GM04503 (cell line): ENCODE measurements at places on chromosomes 4 and X.

- peak; percentile 26 for DNase-seq
Measured at GRCh38 chr4:102574317-102574716, 73.2 kb downstream of the NFKB1 start.

DNA sequence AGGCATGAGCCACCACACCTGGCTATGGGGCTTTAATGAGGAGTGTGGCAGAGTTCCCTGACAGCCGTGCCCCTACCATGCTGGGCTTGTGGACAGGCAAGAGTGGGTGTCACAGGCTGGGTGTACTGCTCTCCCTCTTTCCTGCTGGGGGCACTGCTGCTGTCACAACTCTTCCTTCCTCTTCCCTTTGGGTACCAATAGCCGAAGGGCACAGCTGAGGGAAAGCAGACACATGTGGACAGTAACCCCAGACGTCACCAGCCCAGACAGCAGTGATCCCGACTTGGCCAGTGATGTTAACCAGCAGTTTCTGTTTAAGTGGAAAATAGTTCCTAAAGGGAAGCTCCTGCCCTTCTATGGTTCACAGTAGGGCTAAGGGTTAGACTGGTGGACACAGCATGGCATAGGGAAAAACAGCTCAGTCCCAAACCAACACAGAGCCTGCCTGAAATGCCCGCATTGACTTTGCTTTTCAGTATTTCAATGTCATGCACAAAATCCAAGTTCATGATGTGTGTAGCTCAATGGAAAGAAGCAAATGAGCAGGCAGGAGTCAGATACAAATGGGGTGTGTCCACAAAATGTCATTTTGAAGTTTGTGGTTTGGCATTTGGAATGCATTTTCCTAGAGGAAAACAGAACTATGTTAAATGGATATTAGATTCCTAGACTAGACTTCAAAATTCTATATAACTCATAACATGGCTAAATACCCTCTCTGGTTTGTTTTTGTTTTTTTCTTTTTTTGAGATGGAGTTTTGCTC lies 24.9 kb upstream of the DDX3X start:
- DNase-seq = no peak

DNA sequence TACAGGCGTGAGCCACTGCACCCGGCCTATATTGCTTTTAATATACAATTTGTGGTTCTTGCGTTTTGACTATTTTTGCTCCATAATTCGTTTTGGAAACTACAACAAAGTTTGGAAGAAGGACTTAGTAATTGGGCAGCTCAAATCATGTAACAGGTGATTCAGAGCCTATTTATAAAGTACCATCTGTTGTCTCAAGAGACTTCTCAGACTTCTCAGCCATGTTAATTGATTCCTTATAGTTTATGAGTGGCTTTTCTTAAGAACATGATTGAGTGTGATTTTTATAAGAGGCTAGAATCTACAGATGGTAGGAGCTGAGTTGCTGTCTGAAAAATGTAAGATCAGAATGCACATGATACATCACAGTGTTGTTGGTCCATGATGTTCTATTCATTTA lies 240.2 kb downstream of the ADGRL3 start:
- DNase-seq = no peak

DNA sequence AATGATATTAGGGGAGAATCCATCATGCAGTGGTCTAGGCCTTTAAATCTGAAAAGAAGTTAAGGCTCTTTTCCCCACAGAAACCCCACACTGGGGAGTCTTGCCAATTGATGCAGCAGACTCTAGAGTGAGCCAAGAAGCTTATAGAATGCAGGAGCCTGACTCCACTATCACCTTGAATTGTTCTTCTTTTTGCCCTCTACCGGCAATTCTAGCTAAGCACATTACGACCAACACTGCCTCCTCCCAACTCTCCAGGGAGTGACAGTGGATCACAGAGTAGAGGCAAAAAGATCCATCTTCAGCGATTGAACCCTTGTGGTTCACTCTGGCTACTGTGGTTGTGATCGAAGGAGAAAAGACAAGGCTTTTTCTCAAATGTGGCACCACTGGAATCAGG lies 331.5 kb downstream of the NKX6-1 start:
- DNase-seq = no peak

DNA sequence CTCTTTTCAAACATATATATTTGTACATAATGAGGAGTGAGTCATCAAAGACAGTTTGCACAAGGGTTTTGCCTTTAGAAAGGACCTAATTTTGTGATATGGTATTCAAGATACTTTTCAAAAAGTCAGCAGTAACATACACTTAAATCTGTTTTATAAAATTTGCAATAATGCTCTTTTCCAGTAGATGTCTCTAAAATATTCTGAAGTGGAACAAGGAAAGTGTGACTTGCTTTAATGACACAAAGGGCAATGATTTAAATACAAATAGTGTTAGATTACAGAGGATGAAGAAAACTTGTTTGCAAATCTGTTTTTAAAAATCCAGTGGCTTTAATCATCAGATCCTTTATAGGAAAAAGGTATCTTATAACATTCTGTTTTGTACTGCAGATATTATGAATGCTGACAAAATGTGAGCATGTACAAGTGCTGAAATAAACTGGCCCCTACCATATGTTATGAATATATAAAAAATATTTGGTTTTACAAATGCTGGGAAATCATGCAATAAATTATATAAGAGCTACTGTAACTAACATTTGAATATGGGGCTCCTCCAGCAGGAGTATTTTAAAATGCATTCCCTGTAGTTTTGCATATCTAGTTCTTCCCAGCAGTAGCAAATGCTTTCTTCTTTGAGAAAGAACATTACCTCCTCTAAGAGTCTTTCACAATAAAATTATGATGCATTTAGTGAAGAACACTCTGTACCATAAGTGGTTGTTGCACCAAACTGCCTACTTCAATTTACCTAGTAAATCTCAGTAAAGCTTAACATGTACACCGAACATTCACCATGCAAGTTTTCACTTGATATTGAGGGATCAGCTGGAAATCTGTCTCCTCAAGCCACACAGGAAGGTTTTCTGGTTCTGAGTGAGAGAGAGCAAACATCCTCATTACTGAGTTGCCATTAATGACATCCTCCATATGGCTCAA lies 20.2 kb downstream of the MMRN1 start:
- DNase-seq = no peak

- no peak for DNase-seq
Measured at GRCh38 chrX:13659063-13659462, 6.1 kb downstream of the TCEANC start.

DNA sequence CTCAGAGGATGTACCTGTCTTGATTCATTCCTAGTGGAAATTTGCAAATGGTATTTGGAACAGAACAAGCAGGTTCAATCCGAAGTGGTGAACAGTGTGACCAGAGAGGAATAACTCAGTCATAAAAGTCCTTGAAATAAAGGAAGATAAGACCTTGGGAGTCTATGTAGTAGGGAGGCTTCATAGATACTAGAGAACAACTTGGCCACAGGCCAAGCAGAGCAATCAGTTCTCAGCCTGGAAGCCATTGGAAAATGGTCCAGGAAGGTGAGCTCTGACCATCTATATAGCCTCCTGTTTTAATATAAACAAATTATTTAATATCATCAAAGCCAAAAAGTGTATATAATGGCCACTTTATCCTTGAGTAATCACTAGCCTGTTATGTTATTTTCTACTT lies 11.3 kb downstream of the TXK start:
- no peak for DNase-seq

- DNase-seq = no peak
Measured at GRCh38 chr4:175806727-175807126, 5.3 kb downstream of the GPM6A start.

DNA sequence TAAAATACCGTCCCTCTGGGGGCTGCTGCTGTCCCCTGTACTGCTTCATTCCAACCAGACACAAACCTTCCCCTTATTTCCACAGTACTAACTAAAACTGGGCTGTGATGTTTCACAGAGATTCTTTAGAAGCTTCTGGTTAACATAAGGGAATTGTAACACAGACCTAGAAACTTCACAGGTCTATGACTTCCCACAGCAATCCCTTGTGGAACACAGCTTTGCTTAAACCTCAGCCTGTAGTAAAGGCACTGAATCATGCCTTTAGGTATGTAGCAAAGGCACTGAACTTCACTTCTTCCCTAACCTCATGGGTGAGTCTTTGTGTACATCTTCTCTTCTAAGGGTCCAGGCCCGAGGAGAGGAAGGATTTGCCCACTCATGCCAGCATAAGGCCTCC lies 49.4 kb downstream of the SPINK2 start:
- no peak for DNase-seq

- no peak for DNase-seq
Measured at GRCh38 chr4:179145746-179146525, 1703.7 kb upstream of the AGA start.

- DNase-seq = no peak
Measured at GRCh38 chr4:148795156-148795864, 353.1 kb upstream of the NR3C2 start.

GRCh38 chrX:55778322-55778721 lies 60.8 kb downstream of the RRAGB start:
- DNase-seq = peak; percentile 4

- no peak for DNase-seq
Measured at GRCh38 chrX:107716118-107716684, 59.4 kb downstream of the TSC22D3 start.

DNA sequence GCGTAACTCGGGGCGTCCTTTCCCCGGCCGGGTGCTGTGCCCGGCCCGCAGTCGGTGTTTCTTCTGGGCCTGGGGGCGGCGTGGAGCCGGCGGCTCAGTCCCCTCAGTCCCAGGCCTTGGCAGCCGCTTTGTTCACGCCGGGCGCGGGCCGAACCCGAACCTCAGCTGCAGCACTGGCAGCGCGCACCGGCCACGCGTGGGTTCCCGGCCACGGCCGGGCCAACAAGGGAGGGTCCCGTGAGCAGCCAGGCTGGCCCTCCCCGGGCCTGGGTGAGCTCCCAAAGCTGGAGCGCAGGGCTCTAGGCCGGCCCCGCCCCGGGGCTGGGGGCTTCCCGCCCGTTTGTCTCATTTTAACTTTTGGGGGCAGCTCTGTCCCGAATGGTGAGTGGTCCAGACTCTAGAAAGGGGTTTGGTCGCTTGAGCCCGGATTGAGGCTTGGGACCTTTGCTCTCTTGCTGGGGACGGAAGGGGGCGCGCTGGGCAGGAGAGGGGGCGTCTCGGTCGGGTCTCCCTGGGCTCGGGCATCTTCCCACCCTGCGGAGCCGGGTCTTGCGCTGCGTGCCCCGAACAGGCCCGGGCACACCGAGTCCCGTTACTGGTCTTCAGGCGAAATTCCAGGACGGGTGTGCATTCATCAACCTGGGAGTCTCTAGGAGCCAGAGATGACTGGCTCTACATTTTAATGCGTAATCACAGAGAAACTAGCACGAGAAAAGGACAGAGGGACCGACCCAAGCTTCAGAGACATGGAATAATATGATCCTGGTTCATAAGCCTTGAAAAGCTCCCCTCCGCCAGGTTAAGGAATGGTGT lies 177.1 kb downstream of the CBR4 start:
- no peak for DNase-seq

DNA sequence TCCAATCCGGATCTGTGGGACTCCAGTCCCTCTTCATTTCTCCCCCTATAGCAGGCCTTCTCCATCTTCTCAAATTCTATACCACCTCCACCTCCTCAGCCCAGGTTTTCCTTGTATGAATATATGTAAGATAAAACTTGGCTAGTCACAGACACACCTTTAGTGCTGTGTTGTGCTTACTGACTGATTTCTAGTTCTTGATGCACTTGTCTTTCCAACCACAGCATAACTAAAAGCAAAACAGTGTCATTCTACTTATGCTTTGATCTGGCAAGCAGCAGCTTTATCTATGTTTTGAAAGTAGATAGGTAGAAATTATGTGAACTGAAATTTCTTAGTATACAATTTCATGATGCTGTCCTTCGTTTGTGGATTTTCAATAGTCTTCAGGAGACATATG lies 47.5 kb downstream of the CCNI start:
- no peak for DNase-seq

- DNase-seq = no peak
Measured at GRCh38 chrX:55123900-55124299, 35.1 kb downstream of the PAGE2 start.

DNA sequence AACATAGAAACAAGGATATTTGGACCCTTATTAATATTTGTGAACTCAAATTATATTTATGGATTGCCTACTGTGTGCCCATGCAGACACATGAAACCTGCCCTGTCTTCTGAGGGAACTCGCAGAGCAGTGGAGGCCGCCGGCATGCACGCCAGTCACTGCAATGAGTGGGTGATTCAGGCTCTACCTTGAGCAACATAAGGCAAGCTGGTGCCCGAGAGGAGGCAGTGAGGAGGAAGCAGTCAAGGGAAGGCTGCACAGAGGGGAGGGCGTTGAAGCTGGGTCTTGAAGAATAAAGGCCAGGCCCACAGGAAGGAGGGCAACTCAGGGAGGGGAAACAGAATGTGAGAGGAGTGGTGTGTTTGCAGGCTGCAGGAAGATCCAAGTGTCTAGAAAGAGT lies 52.8 kb downstream of the PPEF2 start:
- no peak for DNase-seq

DNA sequence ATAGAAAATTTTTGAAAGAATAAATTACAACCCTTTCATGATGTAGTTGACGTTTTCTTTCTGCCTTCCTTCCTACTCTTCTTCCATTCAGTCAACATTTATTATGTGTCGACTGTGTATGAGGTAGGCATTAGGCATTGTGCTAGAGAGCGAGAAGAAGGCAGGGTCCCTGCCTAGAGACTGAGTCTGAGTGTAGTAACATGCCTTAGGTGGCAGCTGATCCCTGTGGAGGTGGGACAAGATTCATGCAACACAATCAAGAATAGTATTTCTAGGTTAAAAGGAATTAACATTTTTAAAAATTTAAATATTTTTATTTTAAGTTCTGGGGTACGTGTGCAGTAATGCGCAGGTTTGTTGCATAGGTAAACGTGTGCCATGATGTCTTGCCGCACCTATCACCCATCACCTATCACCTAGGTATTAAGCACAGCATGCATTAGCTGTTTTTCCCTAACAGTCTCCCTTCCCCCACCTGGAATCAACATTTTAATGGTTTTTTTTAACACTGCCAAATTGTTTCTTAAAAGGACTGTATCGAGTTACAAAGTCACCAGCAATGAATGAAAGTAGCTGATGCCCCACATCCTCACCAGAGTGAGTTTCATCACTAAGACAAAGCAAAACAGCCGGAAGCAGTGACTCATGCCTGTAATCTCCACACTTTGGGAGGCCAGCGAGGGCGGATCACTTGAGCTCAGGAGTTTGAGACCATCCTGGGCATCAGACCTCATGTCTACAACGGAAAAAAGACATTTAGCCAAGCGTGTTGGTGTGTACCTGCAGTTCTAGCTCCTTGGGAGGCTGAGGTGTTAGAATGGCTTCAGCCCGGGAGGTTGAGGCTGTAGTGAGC lies 84.0 kb downstream of the WWC2 start:
- DNase-seq = peak; percentile 65

- DNase-seq = no peak
Measured at GRCh38 chrX:10902001-10902400, 209.1 kb upstream of the HCCS start.

- DNase-seq = no peak
Measured at GRCh38 chrX:71000139-71000538, 68.0 kb downstream of the SNX12 start.

- DNase-seq = no peak
Measured at GRCh38 chr4:1973661-1974060, 35.1 kb downstream of the NELFA start.
